ENCODE measurements at places on chromosomes 1 and 21. TPM values are rescaled to one million over a fixed set of nuclear protein-coding genes. Genes with fewer than 3 reads are reported as not detected.

The MT1HL1 gene
- not detected for total RNA-seq

The TAL1 gene
- total RNA-seq = not detected

The TEDDM1 gene
- total RNA-seq = not detected

The FAAH gene
- total RNA-seq = 0.61 TPM

The REN gene
- total RNA-seq = not detected

The PCAT6 gene
- total RNA-seq = 2.9 TPM

The NBPF10 gene
- total RNA-seq = 1.1 TPM

The MTARC1 gene
- 9.4 TPM for total RNA-seq

The TNFAIP8L2 gene
- not detected for total RNA-seq

The CHAF1B gene
- 12.1 TPM for total RNA-seq

The MLLT11 gene
- total RNA-seq = 14.8 TPM

The FCRL6 gene
- total RNA-seq = not detected

The KIF21B gene
- total RNA-seq = 1.8 TPM

The ZC3H12A gene
- 46.9 TPM for total RNA-seq

The RNU1-2 gene
- not detected for total RNA-seq

The PIK3CD gene
- 8.7 TPM for total RNA-seq

The ZNF326 gene
- total RNA-seq = 15.4 TPM

The SLC16A1 gene
- 40.8 TPM for total RNA-seq

The BGLAP gene
- not detected for total RNA-seq

The C1orf232 gene
- not detected for total RNA-seq

The THAP3 gene
- 16.7 TPM for total RNA-seq

The HSD3B1 gene
- not detected for total RNA-seq

The MKNK1 gene
- 19.6 TPM for total RNA-seq

The GBP3 gene
- total RNA-seq = 2.4 TPM

The ITLN2 gene
- 0.96 TPM for total RNA-seq

The MYOG gene
- total RNA-seq = not detected

The HTR6 gene
- 0.18 TPM for total RNA-seq

The ADORA3 gene
- total RNA-seq = not detected

The RGS13 gene
- total RNA-seq = not detected

The RNF11 gene
- total RNA-seq = 32.3 TPM

The RRP1 gene
- 41.6 TPM for total RNA-seq

The WNT2B gene
- 0.21 TPM for total RNA-seq

Measured in A549 treated with Hydrocortisone at 1 μM for 4 hours (cell line).